HT-29 (cell line): ENCODE measurements at places on chromosomes 1 and 21. TPM values are rescaled to one million over a fixed set of nuclear protein-coding genes. Genes with fewer than 3 reads are reported as not detected.

GRCh38 chr1:1136547-1137230 is 20.8 kb upstream of the C1orf159 start:
- DNase-seq: peak; percentile 92

DNA sequence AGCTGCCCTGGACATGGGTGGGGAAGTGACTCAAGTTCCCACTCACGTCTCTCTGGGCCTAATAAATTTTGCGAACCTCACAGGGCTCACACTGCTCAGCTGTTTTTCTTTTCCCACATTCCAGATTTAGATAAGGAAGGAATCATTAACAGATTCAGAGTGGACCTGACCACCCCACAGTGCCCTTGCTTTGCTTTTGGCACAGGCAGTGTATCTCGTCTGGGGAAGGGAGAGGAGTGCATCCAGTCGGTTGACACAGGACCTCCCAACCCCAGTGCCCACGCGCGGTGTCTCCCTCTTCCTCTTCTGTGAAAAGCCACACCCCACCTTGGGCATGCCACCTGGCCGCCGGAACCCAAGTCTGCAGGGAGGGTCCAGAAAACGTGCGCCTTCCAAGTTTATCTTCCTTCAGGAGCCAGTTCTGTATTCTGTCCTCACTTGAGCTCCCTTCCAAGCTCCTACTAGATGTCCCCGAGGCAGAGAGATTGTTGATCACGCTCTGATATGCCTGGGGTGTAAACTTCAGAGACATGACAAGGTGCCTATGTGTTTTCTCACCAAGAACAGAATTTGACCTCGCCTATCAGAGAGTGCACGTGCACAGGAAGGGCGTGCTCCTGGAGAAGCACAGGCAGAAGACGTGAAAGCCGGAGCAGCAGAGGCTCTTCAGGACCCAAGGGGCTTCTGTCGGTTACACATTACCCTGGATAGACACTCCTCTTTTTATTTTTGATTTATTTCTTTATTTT is 9.5 kb upstream of the SLC2A5 start:
- no peak for DNase-seq

DNA sequence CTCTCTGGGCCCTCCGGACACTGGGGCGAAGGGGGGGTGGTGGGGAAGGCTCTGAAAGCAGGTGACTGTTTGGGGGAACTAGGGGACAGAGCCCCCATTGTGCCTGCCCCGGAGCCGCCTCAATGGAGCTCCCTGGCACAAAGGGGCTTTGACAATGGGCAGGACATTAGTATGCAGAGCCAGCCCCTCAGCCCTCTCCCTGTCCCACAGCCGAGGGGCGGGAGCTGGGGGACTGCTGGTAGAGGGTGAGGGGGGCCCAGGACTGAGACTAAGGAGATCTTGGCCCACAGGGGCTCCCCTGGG is 7.8 kb downstream of the KCNJ10 start:
- no peak for DNase-seq

GRCh38 chr1:87953121-87953520 is 624.4 kb downstream of the LMO4 start:
- DNase-seq: no peak

The SRP9 gene
- 149 and 150 TPM in 2 replicates for total RNA-seq

The IFI16 gene
- not detected in 2 replicates for total RNA-seq

The CD53 gene
- not detected in 2 replicates for total RNA-seq

The PHLDA3 gene
- total RNA-seq: 39.4 and 49.4 TPM in 2 replicates

The GNAI3 gene
- total RNA-seq: 3.8 and 3.9 TPM in 2 replicates

The SPRR3 gene
- total RNA-seq: 0.10 and 0.20 TPM in 2 replicates
